Heart left ventricle (tissue), 16 donors: ENCODE measurements at places on chromosomes 7 and 10. TPM values are rescaled to one million over a fixed set of nuclear protein-coding genes. Genes with fewer than 3 reads are reported as not detected.

The VPS41 gene
- 55.8 TPM for total RNA-seq

GRCh38 chr10:72834183-72834825, 59.2 kb upstream of the OIT3 start:
- no peak overlapping the region for H3K27ac ChIP-seq
- H3K36me3 ChIP-seq = peaks cover 7% of the 10 kb centered on the region
- no peak for DNase-seq
- no peaks in the 10 kb centered on the region for H3K27me3 ChIP-seq

GRCh38 chr7:18993933-18994668, 123.3 kb downstream of the TWIST1 start:
- no peak overlapping the region for H3K4me3 ChIP-seq
- H3K27me3 ChIP-seq = no peaks in the 10 kb centered on the region
- H3K4me1 ChIP-seq = no peaks in the 10 kb centered on the region
- no peak for DNase-seq
- H3K36me3 ChIP-seq = no peaks in the 10 kb centered on the region
- no peak overlapping the region for H3K27ac ChIP-seq

DNA sequence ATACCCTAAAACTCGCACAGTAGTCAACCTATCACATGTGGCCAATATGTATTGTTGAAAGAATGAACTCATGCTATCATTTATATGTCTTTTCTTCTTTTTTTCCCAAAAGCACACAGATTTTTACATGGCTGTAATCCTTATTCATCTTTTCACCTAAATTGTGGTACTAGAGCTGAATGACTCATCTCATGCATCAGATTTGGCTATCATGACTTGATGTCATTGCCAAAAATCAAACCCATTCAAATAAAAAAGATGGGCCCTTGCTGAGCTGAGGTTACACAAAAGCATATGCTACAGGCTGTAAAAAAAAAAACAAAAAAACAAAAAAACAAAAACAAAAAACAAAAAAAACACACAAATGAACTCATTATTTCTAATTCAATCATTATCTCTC, 3.3 kb upstream of the LMOD2 start:
- peak overlapping the region; percentile 94 for H3K27ac ChIP-seq
- no peaks in the 10 kb centered on the region for H3K36me3 ChIP-seq
- no peaks in the 10 kb centered on the region for H3K4me1 ChIP-seq

The ANKRD22 gene
- total RNA-seq = not detected

- no peak for DNase-seq
- H3K27me3 ChIP-seq = no peaks in the 10 kb centered on the region
Observed at GRCh38 chr10:61904733-61905725, 3.5 kb downstream of the ARID5B start.

The ANLN gene
- total RNA-seq = 1.5 TPM

DNA sequence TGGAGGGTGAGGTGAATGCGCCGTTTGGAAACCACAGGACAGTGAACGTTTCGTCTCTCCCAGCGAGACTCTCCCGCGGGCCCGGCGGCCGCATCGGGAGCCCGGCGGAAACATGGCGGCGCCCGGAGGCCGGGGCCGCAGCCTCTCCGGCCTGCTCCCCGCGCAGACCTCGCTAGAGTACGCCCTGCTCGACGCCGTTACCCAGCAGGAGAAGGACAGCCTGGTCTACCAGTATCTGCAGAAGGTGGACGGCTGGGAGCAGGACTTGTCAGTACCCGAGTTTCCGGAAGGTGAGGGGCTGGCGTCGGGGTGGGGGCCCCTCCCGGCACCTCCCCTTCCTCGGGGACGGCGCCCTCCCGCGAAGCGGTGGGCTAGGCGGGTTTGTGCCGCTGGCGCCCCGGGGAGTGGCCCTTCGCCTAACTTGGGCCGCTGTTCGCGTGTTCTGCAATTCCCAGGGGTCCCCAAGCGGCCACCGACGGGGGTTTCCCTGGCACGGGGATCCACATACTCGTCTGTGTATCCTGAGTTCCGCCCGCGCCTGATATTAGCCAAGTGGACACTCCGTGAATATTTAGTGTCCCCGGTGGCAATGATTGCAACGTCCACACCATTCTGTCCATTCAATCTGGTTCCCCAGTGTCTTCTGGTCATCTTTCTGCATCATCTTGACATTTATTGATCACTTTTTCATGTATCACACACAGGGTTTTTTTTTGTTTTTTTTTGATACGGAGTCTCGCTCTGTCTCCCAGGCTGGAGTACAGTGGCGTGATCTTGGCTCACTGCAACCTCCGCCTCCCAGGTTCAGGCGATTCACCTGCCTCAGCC, 514 bp downstream of the NHLRC2 start:
- H3K27me3 ChIP-seq = no peaks in the 10 kb centered on the region
- H3K36me3 ChIP-seq = peaks cover 17% of the 10 kb centered on the region
- DNase-seq = peak; percentile 76

The TMEM213 gene
- not detected for total RNA-seq

DNA sequence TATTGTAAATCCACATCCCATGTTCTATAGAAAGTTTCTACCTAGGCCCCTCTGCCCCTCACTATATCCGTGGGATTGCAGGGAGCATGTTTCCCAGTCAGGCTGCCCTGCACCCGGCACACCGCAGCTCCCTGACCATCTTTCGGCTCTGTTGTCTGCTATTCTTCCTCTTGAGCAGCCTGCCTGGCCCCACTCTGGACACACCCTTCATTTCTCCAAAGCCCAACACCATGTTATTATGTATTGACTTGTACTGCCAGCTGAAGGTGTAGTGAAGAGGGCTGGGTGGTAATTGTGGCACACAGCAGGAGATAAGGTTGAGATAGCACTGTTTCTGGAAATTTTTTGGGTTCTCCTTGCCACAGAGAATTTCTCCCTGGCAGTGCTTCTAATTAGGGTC, 9.8 kb downstream of the LRMDA start:
- no peaks in the 10 kb centered on the region for H3K27me3 ChIP-seq
- H3K36me3 ChIP-seq = peaks cover 7% of the 10 kb centered on the region
- H3K27ac ChIP-seq = no peak overlapping the region
- no peak for DNase-seq

The BAZ1B gene
- total RNA-seq = 43.9 TPM

The NXPH1 gene
- total RNA-seq = not detected

DNA sequence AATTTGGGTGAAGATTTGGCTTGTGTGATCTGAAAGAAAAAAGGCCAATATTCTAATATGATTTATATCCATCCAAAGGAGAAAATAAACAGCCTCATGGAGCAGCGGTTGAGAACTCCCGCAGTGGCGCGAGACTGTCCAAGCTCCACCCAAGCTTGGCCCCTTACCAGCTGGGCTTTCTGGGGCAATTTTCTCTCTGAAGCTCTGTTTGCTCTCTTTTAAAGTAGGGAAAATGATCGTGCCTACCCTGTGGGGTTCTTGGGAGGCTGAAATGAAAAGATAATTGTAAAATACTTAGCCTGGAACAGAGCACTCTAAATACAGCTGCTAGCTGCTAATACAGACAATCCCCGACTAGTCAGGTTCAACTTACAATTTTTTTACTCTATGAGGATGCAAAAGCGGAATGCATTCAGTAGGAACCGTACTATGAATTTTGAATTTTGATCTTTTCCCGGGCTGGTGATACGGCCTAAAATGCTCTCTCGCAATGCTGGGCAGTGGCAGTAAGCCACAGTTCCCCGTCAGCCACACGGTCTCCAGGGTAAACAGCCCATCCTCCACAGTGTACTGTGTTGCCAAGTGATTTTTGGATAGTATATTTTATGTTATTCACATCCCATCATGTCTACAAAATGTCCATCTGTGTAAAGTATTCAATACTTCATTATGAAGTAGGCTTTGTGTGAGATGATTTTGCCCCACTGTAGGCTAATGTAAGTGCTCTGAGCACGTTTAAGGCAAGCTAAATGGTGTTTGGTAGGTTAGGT, 137.7 kb downstream of the CHN2 start:
- no peaks in the 10 kb centered on the region for H3K36me3 ChIP-seq
- no peak for DNase-seq
- H3K27me3 ChIP-seq = no peaks in the 10 kb centered on the region
- H3K27ac ChIP-seq = no peak overlapping the region
- H3K4me1 ChIP-seq = no peaks in the 10 kb centered on the region
- no peak overlapping the region for H3K4me3 ChIP-seq

- no peaks in the 10 kb centered on the region for H3K36me3 ChIP-seq
- H3K4me1 ChIP-seq = peaks cover 39% of the 10 kb centered on the region
- H3K27me3 ChIP-seq = no peaks in the 10 kb centered on the region
- no peak overlapping the region for H3K27ac ChIP-seq
- no peak overlapping the region for H3K4me3 ChIP-seq
Observed at GRCh38 chr7:80770675-80771081, 132.2 kb downstream of the CD36 start.

DNA sequence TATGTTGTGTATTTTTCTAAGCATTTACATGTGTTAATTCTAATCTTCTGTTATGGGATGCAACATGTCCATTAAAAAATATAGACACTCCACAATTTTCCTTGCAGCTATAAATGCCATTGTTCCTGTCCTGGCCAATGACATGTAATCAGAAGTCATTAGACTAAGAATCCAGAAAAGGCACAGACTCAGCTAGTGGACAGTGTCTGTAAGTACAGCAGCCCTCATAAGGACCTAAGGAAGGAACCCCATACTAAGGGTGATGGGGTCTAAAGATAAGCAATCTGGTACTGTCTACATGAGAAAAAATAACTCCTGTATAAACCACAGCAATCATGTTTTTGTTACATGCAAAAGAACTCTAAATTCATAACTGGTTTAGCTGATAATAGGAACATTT, 115.9 kb downstream of the GPR85 start:
- H3K27ac ChIP-seq = no peak overlapping the region
- no peaks in the 10 kb centered on the region for H3K4me1 ChIP-seq

The DGKB gene
- total RNA-seq = 1.6 TPM

GRCh38 chr10:89156161-89156835, 50.8 kb downstream of the CH25H start:
- DNase-seq = no peak
- H3K4me3 ChIP-seq = no peak overlapping the region
- H3K27me3 ChIP-seq = no peaks in the 10 kb centered on the region
- no peak overlapping the region for H3K27ac ChIP-seq
- H3K36me3 ChIP-seq = no peaks in the 10 kb centered on the region

DNA sequence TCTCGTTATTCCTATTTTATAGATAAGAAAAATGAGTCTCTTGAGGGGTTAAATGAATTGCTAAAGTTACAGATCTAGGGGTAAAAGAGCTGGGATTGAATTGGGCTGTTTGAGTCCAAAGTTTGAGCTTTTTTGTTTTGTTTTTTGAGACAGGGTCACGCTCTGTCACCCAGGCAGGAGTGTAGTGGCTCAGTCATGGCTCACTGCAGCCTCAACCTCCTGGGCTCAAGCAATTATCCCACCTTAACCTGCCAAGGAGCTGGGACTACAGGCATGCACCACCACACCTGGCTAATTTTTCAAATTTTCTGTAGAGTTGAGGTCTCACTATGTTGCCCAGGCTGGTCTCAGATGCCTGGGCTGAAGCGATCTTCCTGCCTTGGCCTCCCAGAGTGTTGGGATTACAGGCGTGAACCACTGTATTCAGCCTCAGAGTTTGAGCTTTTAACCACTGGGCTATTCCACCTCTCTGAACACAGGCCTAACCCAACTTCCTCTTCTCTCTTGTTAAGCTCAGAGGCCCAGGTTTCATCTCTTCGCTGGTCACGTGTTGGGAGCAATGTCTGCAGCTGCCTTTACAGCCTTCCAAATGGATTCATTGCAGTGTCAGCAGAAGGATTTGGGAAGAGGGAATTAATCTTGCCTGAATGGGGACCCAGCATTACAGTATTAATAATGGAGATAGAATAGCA, 8.0 kb downstream of the SUFU start:
- no peak overlapping the region for H3K27ac ChIP-seq
- H3K4me3 ChIP-seq = no peak overlapping the region
- no peak for DNase-seq
- peaks cover 57% of the 10 kb centered on the region for H3K36me3 ChIP-seq
- no peaks in the 10 kb centered on the region for H3K27me3 ChIP-seq

DNA sequence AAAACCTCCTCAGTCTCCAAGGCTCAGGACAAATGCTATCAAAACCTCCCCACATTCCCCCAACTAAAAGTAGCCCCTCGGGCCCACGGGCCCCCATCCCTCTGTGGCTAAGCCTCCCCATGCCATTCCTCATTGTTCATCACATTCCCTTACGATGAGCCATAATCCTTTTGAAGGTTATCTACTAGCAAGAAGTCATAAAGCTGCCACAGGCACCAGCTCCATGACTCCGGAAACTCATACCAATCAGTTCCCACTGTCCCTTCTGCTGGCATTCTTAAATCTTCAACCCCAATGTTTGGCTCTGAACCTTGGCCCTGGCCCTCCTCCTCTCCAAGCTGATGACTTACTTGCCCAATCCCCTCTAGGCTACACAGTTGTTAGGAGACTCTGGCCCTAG, 19.4 kb upstream of the TM9SF3 start:
- no peak overlapping the region for H3K27ac ChIP-seq
- no peaks in the 10 kb centered on the region for H3K27me3 ChIP-seq
- no peak for DNase-seq

DNA sequence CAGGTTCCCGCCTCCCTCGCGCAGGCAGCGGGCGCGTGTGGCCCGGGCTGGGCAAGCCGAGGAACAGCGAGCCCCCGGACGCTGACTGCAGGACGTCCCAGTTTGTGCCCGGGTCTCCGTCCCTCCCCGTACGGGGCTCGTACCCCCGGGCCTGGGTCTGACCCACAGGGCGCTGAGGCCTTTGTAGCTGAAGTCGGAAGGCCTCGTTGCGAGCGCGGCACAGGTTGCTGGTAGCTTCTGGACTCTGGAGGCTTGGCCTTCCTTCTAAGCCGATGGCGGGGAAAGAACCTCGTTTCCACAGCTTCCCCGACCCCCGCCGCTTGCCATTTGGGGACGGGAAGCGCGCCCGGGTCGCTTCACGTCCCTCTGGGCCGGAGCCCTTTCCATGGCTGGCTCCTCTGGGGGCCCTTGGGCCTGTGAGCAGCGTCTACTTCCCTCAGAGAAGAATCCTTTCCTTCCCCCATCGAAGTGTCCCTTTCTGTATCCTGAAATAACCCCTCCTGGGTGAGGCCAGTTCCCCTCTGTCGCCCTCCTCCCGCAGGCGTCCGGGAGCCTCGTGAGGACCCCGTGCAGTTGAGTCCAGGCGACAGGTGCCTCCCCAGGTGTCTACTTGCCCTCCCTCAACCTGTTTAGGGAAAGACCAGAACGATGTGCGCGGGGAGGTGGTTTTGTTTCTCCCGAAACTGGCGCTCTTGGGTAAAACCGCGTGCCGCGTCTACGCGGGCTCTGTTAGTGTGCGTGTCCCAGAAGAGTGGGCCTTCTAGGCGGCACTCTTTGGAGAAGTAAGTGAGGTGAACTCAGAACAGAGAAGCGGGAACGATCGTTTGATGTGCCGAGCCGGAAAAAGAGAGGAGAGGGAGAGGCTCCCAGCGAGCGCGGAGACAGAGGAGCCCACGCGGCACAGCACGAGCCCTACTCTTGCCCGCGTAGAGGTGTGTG, 9.3 kb downstream of the EVX1 start:
- no peak overlapping the region for H3K27ac ChIP-seq
- peaks cover 5% of the 10 kb centered on the region for H3K4me1 ChIP-seq
- H3K27me3 ChIP-seq = peaks cover 80% of the 10 kb centered on the region
- DNase-seq = no peak
- no peaks in the 10 kb centered on the region for H3K36me3 ChIP-seq
- no peak overlapping the region for H3K4me3 ChIP-seq

DNA sequence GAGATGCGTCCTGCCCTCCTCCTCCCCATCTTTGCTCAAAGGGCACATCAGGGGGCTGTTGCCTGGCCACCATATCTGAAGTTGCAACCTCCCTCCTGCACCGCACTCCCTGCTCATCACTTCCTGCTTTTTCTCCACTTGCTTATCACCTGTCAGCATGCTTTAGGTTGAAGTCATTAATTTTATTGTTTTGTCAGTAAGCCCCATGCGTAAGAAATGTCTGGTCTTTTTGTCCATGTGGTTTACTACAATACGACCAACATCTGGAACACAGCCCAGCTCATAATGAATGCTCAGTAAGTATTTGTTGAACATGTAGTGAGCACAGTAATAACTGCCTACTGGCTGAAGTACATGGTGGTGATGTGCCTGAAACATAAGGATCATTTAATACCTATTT, 71.6 kb upstream of the GJD4 start:
- peaks cover 57% of the 10 kb centered on the region for H3K36me3 ChIP-seq
- no peaks in the 10 kb centered on the region for H3K4me1 ChIP-seq
- H3K27ac ChIP-seq = no peak overlapping the region
- no peak for DNase-seq
